Stimulated activated CD4-positive, alpha-beta T cell treated with anti-CD3 and anti-CD28 coated beads, Interleukin-12 subunit alpha, Interleukin-12 subunit beta, amount 100 ng/mL, for 4 hours (primary cell): ENCODE measurements at places on chromosomes 1 and 21.

DNA sequence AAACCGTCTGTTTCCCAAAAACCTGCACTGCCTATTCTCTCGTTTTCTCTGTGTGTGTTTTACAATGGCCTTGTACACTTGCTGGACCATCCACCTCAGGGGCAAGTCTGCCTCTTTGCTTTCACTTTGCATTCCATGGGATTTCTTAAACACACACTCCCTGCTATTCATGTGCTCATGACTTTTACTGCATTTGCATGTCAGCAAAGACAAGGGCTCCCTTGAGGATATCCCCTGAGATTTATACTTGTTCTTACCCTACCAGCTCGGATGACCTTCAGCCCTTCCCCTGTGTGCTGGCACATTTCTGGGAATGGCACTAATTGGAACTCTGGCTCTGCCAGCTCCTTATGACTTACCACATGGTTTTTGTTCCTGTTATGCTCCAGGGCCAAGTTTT lies 386.9 kb downstream of the AMY1C start:
- no peak for DNase-seq

- DNase-seq, result no peak
Measured at GRCh38 chr1:1470626-1471388, 758 bp upstream of the ATAD3B start.

- no peak for DNase-seq
Measured at GRCh38 chr1:178724376-178724727, 692 bp upstream of the RALGPS2 start.

- no peak for DNase-seq
Measured at GRCh38 chr1:208808301-208808700, 564.1 kb upstream of the PLXNA2 start.

- DNase-seq, result no peak
Measured at GRCh38 chr1:245772739-245773138, 618.0 kb downstream of the KIF26B start.

GRCh38 chr1:30415171-30415940 lies 308.0 kb downstream of the MATN1 start:
- no peak for DNase-seq

DNA sequence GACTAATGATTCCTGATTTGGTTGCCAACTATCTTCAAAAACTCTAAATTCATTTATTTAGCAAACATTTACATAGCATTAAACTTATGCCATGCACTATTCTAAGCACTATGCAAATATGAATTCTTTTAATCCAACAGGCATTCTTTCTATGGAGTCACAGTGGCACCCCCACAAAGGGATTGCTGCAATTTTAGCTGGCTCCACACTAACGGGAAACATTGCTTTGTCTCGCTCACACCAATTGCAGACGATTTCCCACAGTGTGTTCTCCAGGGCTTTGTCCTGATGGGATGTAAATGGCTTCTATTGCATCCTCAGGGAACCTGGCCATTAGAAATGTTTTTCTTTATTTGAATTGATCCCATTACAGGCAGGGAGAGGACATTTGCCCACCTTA lies 259.1 kb downstream of the BARHL2 start:
- DNase-seq, result no peak

- no peak for DNase-seq
Measured at GRCh38 chr1:176884911-176885310, 279.6 kb downstream of the ASTN1 start.

GRCh38 chr1:211337430-211338223 lies 11.0 kb downstream of the TRAF5 start:
- no peak for DNase-seq

- no peak for DNase-seq
Measured at GRCh38 chr1:178237121-178237520, 143.2 kb downstream of the RASAL2 start.
